ENCODE measurements at places on chromosomes 2 and 18. TPM values are rescaled to one million over a fixed set of nuclear protein-coding genes. Genes with fewer than 3 reads are reported as not detected.
A peak's percentile ranks its signal among the peaks of the same experiment; 100 is the strongest.

Gene CLEC4F
- total RNA-seq: not detected

Gene IL1R2
- total RNA-seq: not detected

DNA sequence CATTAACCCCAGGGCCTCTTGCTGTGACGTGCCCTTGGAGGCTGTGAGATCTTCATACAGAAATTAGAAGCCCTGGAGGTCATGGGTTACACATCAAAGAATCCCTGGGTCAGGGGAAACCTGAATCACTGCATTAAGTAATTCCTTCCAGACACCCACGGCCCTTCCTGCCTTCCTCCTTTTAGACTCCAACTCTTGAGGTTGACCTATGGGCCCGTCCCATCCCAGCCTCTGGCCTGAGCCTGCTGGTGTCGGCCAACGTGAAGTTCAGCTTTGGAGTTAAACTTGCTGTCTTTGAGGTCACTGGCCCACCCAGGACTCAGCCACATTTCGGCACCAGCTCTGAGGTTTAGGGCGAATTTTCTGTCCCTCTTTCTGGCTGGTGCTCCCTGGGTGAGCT lies 198.3 kb downstream of the ACKR3 start:
- H3K4me3 ChIP-seq: no peak overlapping the region
- H3K36me3 ChIP-seq: no peaks in the 10 kb centered on the region
- no peak for DNase-seq
- H3K27me3 ChIP-seq: peaks cover 3% of the 10 kb centered on the region

DNA sequence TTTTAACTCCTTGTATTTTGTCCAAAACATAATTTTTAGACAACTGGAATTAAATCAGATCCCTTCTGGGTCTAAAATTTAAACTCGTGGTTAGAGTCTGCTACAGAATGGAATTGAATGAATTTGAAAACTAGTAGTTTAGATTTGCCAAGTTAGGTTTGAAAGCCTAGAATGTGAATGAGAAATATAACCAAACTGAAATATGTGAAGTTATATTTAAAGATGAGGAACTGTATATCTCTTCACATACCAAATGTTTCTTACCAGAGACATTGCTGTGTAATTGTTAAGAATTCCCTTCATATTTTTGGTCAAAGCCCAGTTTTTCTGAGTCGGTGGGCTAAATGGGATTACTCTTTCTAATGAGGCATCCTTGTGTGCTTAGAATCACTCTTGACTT lies 74.2 kb downstream of the LPIN1 start:
- no peak overlapping the region for H3K27ac ChIP-seq
- H3K4me3 ChIP-seq: no peak overlapping the region

DNA sequence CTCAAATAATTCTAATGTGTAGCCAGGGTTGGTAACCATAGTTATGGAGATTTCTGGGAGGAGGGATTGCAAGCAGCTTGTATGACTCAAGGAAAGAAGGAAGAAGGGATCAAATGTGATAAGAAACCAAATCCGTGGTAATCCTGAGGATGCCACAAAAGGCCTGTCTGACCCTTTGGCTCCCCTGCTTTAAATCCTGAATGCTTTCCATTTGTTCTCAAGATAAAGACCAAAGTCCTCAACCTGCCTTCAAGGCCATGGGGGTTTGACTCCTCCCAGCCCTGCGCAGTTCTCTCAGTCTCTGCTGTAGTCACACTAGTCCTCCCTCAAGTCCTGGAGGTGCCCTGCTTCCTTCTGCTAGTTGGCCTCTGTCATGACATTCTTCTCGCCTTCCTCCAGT lies 74.0 kb downstream of the SUMO1 start:
- no peaks in the 10 kb centered on the region for H3K36me3 ChIP-seq
- no peak overlapping the region for H3K4me3 ChIP-seq
- H3K27ac ChIP-seq: no peak overlapping the region
- H3K27me3 ChIP-seq: no peaks in the 10 kb centered on the region
- DNase-seq: no peak

GRCh38 chr2:10303694-10304378 lies 1.1 kb downstream of the HPCAL1 start:
- DNase-seq: peak; percentile 64
- H3K36me3 ChIP-seq: peaks cover 14% of the 10 kb centered on the region
- H3K27me3 ChIP-seq: no peaks in the 10 kb centered on the region
- peaks cover 65% of the 10 kb centered on the region for H3K4me1 ChIP-seq
- H3K4me3 ChIP-seq: peak overlapping the region; percentile 99

All from activated CD8-positive, alpha-beta T cell treated with anti-CD3 and anti-CD28 coated beads, Interleukin-2, amount 10 ng/mL, durations not matched to agents 7 days and 5 days (primary cell).